ENCODE measurements at places on chromosomes 11 and 22.
A peak's percentile ranks its signal among the peaks of the same experiment; 100 is the strongest.

GRCh38 chr11:76807206-76807875 lies 24.2 kb downstream of the TSKU start:
- DNase-seq = peak; percentile 88

GRCh38 chr11:32072872-32073643 lies 17.8 kb upstream of the RCN1 start:
- DNase-seq = no peak

GRCh38 chr11:1675536-1676228 lies 21.3 kb upstream of the KRTAP5-6 start:
- no peak for DNase-seq

DNA sequence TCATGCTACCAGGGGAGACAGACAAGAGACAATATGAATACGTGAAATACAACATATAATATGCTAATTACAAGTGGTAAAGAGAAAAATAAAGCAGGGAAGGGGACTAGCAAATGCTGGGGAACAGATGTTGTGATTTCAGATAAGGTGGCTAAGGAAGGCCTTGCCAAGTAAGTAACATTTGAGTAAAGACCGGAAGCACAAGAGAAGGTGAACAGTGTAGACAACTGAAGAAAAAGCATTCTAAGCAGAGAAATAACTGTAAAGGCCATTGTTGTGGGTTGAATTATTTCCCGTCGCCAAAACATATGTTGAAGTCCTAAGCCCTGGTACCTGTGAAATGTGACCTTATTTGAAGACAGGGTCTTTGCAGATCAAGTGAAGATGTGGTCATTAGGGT lies 63.7 kb upstream of the EED start:
- no peak for DNase-seq

- DNase-seq = peak; percentile 51
Observed at GRCh38 chr11:94417386-94417987, 16.3 kb upstream of the GPR83 start.

DNA sequence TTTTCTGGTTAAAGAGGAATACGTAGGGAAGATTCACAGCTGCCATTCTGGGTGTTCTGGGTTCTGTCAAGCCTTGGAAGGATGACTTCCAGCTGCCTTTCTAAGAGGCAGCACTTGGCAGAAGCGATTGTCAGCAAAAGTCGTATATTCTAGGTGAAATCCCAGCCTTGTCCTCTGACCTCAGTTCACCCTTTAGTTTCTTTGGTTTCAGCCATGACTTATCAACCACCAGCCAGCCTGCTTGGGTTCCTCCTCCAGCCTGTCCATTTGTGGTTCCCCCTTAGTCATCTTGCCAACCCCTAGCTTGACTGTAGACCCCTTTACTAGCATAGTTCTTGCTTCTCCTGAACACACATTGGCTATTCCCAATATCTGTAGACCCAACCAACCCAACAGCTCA lies 102.3 kb upstream of the CD44 start:
- peak; percentile 31 for DNase-seq

GRCh38 chr11:44938066-44938691 lies 12.5 kb downstream of the TP53I11 start:
- no peak for DNase-seq

GRCh38 chr11:17590463-17590862 lies 43.4 kb downstream of the OTOG start:
- DNase-seq = no peak

DNA sequence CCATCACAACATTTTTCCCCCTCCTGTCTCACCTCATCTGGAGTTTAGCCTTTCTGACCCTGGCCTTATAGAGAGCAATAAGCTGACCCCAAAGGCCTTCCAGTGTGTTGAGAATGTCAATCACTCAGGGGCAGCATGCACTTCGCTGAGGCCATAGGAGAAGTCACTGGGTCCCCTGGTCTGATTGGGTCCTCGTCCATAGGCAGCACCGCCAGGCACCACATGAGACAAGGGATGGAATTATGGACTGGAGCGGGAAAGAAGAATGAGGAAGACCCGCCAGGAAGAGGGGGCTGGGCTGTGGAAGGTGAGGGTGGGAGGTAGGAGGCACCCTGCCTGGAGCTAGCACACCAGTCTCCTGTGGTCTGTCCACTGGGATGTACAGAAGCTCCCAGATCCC lies 72.9 kb downstream of the DSCAML1 start:
- DNase-seq = no peak

GRCh38 chr11:43969543-43969942 lies 27.1 kb downstream of the C11orf96 start:
- no peak for DNase-seq

- no peak for DNase-seq
Observed at GRCh38 chr11:3942956-3943497, 87.6 kb downstream of the STIM1 start.

DNA sequence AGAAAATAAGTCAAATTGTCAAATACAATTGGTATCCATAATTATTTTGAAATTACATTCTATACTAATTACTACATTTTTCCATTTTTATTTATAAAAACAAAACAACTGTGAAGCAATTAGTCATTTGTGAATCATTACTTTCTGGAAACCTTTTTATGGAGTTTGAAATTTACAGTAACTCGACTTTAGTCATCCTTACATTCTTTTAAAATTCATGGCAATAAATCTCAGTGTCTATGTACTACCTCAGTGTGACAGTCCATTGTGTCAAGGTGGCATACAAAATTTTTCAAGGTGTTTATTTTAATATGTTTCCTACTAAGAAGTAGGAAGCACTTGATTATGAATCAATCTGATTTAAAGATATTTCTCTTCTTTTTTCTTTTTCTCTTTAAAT lies 1949.4 kb upstream of the RAG2 start:
- DNase-seq = peak; percentile 45

GRCh38 chr11:132310390-132311375 lies 940.3 kb downstream of the NTM start:
- DNase-seq = no peak

- no peak for DNase-seq
Observed at GRCh38 chr11:61536676-61537270, 28.2 kb downstream of the LRRC10B start.

DNA sequence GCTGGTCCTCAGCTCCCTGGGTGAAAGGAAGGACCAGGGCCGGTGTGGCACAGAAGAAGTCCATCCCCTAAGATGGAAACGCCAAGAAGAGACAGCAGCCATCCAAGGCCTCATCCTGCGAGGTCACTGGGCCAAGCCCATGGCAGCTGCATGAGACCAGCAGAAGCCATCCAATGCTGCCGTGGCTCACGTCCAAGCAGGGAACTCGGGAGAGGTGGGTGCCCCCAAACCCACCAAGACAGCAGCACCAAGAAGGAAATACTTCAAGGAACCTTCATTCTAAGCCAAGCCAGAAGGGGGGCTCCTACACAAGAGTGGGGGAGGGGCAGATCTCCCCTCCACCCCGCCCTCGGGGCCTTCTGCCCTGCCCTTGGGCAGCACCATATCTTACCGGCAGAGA lies 49.6 kb downstream of the IGSF9B start:
- no peak for DNase-seq

GRCh38 chr11:115180272-115180671 lies 323.9 kb downstream of the CADM1 start:
- no peak for DNase-seq

DNA sequence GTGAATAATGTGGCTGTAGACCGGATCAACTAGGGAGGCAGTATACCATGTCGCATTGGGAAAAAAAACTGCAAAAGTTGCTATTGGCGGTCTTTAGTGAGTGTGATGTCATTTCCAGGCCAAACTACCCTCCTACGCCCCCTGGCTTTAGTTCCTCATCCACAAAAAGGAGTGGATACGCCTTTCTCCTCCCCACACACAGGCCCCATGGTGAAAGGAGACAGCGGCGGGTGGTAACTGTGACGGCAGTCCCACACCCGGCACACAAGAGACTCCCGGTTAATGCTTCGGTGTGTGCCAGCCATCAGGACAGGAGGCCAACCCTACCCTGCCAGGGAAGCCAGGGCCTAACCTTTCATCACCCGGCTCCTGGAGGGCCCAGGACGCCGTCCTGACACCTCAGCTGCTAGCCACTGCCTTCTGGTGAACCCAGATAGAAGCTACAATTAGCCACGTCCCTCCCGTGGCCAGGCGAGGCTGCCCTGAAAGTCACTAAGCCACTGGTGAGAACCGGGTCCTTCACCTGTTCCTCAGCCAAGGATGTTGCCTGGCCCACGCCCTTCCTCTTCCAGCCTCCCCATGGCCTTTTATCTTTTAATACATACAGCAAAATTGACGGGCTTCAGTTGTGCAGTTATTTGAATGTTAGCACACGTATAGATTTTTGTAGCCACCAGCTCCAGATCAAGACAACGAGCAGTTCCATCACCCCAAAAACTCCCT lies 10.8 kb downstream of the TP53I11 start:
- DNase-seq = no peak

- DNase-seq = peak; percentile 62
Observed at GRCh38 chr11:26946257-26946716, 47.6 kb upstream of the FIBIN start.

DNA sequence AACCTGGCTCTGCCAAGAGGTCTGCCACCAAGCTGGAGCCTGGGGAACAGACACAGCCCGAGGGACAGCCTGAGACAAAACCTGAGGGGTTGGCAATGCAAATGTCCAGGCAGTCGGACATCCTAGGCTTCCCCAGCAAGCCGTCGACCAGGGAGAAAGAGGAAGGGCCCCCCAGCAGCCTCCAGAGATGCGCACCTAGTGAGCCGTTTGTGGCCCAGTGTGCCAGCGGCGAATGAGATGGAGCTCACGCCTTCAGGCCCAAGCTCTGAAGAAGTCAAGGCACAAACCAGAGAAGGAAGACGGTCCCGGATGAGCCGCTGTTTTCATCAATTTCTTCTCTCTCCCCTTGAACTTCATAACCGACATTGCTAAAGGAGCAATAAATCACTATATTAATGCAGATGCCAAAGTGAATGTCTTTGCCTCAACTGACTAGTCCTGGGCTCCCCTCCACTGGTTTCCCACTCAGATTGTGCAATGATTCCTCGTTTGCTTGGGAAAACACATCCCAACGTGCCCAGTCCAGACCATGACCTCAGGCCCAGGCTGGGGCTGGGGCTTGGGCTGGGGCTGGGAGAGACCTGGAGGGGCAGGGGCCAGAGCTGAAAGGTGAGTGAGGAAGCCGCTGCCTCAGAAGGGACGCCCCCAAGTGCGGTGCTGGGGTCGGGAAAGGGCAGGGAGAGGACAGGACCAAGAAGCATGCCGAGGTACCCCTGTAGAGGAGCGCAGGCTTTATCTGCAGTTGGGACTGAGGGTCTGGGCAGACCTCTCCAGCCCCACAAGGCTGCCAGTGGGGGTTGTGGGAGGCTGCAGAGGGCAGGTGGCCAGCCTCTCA lies 3.5 kb upstream of the DGCR2 start:
- DNase-seq = no peak

- DNase-seq = no peak
Observed at GRCh38 chr11:125431009-125431408, 65.1 kb downstream of the FEZ1 start.

DNA sequence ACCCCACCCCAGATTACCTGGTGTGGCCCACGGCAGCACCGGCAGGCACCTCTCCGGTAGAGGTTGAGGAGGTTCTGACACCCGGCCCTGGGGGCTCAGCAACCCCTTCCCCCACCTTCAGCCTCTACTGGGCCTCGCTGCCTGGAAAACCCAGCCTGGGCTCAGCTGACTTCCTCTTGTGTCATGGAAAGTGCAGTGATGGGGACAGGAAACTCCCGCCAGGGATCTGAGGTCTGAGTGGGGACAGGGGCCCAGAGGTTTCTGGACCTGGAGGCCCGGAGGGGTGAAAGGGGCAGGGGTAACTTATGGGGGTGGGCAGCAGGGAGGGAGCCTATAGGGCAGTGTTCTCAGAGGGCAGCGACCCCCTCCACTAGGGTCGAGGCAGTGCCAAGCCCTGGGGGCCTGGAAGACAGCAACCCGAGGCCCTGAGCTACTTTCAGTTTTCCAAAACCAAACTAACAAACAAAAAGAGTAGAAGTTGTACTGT lies 10.0 kb upstream of the CD5 start:
- DNase-seq = no peak

- no peak for DNase-seq
Observed at GRCh38 chr11:100994966-100995365, 134.6 kb downstream of the PGR start.

GRCh38 chr11:8103909-8104308 lies 22.9 kb downstream of the TUB start:
- DNase-seq = no peak

DNA sequence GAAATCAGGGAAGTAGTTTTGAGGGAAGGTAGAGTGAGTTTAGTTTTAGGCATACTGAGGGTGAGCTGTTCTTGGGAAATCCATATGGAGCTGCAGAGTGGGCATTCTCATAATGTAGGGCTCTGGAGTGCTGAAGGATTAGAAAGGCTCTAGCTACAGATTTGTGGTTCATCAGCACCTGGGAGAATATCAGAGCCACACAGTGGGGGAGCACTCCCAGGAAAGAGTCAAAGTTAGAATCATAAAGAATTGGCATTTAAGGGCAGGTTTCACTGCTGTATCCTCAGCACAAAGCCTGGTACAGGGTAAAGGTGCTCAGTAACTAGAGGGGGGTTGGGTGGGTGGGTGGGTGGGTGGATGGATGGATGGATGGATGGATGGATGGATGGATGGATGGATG lies 52.5 kb downstream of the SLN start:
- DNase-seq = no peak

GRCh38 chr11:123184531-123184930 lies 10.5 kb downstream of the CLMP start:
- peak; percentile 32 for DNase-seq

GRCh38 chr11:93986716-93987115 lies 34.4 kb upstream of the HEPHL1 start:
- DNase-seq = peak; percentile 43

- no peak for DNase-seq
Observed at GRCh38 chr11:62468577-62468976, 49.7 kb downstream of the SCGB1A1 start.

DNA sequence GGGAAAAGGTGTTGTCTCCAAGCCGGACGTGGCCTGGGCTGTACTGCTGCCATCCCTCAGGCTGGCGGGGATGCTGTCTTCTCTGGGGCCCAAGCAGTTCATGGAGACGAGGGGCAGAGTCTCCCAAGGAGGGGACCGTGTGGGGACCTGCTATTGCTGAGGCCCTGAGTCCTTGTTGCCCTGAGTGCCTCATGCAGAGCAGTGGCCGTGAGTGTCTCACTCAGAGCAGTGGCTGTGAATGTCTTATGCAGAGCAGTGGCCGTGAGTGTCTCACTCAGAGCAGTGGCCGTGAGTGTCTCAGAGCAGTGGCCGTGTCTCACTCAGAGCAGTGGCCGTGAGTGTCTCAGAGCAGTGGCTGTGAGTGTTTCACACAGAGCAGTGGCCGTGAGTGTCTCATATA lies 54.7 kb downstream of the GRAMD4 start:
- DNase-seq = no peak

- DNase-seq = peak; percentile 65
Observed at GRCh38 chr11:103110391-103110790, 1.2 kb downstream of the DYNC2H1 start.

GRCh38 chr11:35580397-35580781 lies 37.9 kb upstream of the FJX1 start:
- DNase-seq = no peak

- DNase-seq = no peak
Observed at GRCh38 chr22:29258407-29259252, 9.2 kb downstream of the RHBDD3 start.

- no peak for DNase-seq
Observed at GRCh38 chr11:94332814-94333213, 28.4 kb downstream of the IZUMO1R start.

- no peak for DNase-seq
Observed at GRCh38 chr11:12524865-12525264, 147.5 kb downstream of the PARVA start.

GRCh38 chr22:28222052-28222451 lies 303.0 kb upstream of the PITPNB start:
- no peak for DNase-seq

GRCh38 chr22:22692707-22693530 lies 48.5 kb downstream of the GGTLC2 start:
- DNase-seq = peak; percentile 17
